ENCODE measurements at places on chromosomes 3 and 15.

DNA sequence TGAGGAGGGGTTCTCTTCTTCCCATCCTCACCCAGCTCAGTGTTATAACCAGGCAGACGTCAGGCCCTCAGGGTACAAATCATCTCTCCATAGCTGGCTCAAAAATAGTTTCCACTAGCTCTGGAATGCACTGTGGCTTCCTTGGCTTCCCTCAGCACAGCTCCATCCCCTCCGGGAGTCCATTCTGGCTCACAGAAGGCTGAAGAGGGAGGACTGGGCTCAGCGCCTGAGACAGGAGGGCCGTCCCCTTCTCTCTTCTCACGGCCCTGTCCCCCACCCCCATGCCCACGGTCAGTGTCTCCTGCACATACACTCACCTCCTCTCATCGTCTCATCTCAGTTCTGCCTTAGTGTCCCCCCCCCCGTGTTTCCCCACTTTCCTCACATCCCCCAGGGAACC, 50.1 kb downstream of the UMPS start:
- no peak for DNase-seq

- peak; percentile 75 for DNase-seq
Measured at GRCh38 chr15:78004919-78005634, 72.4 kb downstream of the TBC1D2B start.

GRCh38 chr3:67561667-67562394, 92.6 kb downstream of the SUCLG2 start:
- no peak for DNase-seq

GRCh38 chr3:174099724-174100123, 702.2 kb downstream of the NLGN1 start:
- DNase-seq = no peak

- DNase-seq = no peak
Measured at GRCh38 chr3:53069422-53070068, 23.7 kb upstream of the SFMBT1 start.

DNA sequence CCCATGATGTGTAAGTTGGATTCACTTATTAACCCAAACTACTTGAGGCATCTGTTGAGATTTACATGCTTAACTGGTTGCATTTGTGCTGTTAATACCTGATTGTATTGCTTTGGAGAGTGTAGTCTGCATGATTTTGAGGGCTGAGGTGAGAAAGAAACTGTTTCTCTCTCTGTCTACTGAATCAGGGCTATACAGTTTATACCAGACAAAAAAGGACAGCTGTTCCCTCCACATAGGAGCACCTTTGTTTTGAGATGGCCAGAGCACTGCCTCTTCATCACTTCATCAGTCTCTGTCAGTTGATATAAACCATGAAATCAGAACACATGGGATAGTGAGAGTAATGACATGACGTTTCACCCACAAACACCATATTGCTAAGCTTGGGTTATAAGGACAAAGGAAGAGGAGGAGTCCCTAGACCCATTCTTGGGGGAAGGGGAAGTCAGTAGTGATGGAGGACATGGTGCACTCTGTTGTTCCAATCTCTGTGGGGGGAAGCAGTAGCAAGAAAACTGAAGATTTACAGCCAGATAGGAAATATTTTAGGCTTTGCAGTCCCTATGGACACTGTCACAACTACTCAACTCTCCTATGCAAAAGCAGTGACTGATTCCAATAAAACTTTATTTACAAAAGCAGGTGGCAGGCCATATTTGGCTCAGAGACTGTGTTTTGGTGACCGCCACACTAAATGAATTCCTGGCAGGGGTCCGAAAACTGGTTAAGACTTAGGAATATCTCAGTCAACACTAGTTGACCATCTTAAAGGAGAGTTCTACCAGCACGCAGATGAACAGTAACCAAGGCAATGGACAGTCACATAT, 123.9 kb upstream of the NR2E3 start:
- DNase-seq = no peak

DNA sequence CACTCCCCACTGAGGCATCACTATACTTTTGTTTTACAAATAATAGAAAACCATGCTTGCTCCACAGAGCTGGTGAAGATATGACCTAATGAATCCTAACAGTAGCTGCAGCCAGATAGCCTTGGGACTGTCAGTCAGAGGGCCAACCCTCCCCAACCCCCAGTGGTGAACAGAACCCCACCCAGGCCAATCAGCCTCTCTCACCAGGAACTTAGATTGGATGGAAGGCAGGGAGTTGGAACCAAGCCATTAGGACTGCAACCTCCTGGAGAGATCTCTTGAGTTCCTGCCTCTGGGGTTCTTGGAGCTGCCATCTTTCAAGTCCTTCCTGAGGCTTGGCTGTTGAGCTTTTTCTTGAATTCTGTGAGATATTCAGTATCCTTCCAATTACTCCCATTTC, 3.0 kb upstream of the MRPS22 start:
- no peak for DNase-seq

DNA sequence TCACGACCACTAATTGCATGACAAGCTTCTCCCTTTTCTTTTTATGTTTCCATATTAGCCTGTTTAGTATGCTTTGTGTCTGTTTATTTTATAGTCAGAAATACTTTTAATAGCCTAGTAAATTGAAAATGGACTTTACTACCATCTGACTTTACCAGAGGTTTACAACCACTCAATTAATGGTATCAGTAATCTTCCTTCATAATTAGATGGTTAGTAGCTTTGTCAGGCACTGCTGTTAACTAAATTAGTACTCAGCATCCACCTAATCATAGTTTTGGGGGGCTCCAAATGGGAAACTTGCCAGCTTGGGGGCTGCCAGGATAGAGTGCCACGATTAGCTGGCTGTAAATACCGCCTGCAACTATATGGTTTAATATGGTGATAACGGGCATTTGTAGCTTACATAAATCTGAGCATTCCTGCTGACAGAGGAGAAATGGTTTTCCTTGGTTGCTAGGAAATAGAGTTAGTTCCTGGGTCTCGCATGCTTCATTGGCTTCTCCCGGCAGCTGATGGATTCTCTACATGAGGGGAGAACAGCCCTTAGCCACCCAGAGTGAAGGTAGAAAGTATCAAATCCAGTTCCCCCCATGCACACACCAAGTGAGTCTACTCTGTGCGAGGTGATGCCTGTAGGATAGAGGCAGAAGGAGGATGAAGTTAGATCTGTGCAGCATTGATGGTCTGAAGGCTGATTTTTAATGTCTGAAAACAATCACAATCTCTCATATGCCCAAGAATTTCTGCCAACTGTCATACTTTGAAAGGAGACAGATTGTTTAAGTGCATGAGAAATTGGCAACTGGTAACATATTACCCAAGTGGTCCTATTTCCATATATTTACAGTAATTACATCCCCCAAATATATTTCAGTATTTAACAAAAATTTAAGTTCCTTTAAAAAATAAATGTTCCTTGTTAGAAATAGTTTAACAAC, 326.6 kb upstream of the PROK2 start:
- DNase-seq = no peak

DNA sequence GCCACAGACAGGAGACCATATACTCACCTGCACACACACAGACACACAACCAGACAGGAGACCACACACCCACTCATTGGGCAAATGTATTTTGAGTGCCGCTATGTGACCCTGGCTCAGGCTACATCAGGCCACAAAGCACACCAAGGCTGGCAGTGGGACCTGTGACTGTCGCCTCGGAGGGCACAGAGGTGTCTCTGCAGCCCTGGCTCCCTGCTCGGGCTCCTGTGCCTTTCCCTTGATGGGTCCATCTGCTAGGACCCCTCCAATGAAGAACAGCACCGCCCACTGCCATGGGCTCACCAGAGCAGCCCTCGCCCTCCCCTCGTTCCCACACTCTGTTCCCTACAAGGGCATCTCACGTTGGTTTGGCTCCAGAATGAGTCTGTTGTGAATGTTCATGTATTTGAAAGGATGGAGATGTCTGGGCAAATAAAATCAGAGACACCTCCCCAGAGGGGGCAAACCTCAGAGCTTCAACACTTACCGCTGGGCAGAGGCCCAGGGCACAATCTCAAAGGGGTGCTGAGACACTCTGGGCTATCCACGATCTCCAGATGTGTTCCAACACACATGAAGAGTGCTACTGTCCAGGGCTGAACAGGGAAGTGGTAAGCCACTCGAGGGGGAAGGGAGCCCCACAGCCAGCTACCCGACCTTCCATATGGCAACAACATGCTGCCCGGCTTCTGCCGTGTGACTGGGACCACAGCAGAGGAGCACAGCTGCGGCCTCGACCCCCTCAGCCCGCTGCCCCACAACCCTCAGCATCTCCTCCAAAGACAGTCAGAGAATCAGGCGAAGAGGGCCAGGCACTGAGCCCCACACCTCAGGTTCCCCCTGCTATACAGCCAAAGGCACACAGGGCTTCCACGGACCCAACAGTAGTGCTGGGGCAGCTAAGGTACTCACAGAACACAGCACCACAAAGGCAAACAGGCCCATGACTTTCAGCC, 74.9 kb downstream of the OCA2 start:
- no peak for DNase-seq
